ENCODE measurements at places on chromosomes 11 and 22.

GRCh38 chr11:34240150-34240494, 117.7 kb downstream of the ABTB2 start:
- no peak for DNase-seq

- DNase-seq = no peak
Measured at GRCh38 chr11:86812981-86813380, 12.6 kb downstream of the PRSS23 start.

DNA sequence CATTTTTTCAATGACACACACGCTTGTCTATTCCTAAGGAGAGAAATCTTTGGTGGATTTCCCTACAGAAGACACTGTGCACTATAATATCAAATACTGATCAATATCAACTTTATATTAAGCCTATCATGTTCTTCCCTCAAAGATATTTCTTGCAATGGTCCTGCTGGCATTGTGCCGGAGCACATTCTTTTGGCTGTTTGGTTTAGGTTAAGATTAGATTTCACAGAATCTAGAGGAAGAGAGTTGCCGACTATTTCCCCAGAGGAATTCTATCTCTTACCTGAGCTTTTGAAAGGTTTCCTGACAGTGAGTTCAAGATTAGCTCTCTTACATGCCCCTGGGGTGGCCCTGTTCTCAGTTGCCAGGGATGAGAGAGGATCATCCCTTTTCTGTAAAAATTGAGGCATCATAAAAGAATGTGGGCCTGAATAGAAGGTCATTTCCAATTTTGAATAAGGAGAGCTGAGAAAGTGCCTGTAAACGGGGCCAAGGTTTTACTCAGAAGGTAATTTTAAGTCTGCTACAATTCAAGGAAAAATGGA, 180.6 kb upstream of the ARHGAP20 start:
- DNase-seq = no peak

DNA sequence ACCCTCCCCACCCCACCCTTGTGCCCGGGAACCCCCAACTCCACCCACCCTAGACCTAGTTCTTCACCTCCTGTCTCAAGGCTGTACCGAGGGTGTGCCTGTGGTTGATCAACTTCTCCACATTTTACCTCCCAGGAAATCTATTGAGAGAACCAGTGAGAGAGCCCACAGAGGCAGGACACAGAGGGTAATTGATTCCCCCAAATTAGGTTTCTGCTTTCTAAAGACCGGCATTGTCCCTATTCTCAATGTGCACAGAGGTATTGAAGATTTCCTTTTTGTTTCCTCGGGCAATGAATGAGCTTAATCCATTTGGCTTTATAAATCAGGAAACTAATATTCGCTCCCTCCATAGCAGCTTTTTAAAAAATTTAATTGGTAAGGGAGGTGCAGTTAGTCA, 6.0 kb upstream of the LMO1 start:
- DNase-seq = no peak

DNA sequence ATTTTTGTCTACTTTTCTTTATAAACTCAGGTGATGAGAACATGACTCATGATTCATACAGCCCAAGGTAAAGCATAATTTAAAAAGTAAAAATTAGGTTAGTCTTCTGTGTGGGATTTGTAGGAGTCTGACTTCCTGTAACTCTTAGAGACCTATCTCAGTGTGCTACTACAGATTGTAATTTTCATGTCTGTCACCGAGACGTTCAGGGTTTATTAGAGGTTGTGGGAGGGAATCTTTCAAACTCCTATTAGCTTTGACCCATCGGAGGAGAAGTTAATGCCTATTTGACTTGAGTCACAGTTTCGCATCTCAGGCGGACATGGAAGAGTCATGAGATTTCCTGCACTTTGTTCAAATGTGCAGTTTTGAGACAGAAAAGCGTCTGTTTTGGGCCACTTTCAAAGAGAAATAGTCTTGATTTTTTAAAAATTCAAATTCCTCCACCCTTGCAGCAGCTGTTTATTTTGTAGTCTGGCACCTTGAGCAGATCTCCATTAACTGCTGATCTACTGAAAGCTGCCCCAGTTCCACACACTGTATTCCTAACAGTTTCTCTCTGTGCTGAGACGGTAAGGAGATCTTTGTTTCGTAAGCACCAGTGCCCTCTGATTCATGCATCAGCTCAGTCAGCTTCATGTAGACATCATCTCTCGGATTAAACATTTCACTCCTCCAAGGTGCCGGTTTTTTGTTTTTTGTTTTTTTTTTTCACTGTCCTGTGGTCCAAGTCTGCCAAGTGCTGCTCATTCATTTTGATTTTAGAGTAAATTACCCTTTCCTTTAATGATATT, 24.3 kb downstream of the ALKBH3 start:
- DNase-seq = no peak

GRCh38 chr11:106179048-106179447, 101.6 kb downstream of the AASDHPPT start:
- DNase-seq = no peak

DNA sequence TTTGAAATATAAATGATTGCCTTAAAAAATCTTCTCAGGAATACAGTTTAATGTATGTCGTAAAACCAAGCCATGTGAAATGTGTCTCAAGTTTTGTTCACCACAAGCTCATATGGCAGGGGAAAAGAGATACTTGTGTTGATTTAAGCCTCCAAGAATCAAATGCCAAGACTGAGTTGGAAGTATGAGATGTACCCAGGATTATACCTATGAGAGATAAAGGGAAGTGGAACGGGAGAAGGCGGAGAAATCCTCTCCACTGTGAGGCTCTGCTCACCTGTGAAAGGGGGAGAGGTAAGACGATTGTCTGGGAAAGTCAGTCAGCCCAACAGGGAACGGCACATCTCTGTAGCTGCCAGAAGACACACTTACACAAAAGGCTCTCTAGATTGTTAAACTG, 124.8 kb downstream of the TRPC6 start:
- no peak for DNase-seq

DNA sequence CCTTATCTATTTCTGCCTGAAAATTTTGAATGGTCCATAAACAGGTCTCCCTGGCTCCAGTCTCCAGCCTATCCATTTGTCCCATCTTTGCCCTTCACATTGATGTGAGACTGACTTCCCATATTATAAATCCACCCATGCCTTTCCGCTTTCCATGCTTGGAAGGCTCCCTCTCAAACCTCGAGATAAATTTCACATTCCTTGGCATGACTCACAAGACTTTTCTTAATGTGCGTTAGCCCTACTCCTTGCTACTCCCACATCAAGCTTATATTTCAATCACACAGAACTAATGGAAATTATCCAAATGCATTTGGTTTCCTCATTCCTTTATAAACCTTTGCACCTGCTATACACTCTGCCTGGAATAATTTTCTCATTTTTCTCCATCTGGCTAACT, 163.7 kb upstream of the NTM start:
- no peak for DNase-seq

DNA sequence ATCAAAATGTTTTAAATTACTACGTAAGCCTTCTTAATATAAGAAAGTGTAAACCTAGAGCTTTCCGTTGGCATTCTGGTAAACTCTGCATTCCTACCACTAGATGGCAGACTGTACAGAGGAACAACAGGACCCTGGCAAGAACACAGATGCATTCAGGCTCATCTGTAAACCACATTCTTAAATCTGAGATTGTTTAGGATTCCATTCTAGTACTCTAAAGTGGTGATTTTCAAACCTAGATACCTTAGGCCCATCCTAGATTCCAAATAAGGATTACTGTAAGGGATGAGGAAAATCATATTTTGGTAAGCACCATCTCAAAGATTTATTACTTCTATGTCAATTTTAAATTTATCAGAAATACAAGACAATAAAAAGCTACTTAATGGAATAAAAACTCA, 26.9 kb downstream of the PICALM start:
- DNase-seq = peak; percentile 88

GRCh38 chr11:72573072-72573854, 101.0 kb downstream of the PDE2A start:
- peak; percentile 42 for DNase-seq

GRCh38 chr11:41988951-41989572, 529.6 kb upstream of the LRRC4C start:
- no peak for DNase-seq

DNA sequence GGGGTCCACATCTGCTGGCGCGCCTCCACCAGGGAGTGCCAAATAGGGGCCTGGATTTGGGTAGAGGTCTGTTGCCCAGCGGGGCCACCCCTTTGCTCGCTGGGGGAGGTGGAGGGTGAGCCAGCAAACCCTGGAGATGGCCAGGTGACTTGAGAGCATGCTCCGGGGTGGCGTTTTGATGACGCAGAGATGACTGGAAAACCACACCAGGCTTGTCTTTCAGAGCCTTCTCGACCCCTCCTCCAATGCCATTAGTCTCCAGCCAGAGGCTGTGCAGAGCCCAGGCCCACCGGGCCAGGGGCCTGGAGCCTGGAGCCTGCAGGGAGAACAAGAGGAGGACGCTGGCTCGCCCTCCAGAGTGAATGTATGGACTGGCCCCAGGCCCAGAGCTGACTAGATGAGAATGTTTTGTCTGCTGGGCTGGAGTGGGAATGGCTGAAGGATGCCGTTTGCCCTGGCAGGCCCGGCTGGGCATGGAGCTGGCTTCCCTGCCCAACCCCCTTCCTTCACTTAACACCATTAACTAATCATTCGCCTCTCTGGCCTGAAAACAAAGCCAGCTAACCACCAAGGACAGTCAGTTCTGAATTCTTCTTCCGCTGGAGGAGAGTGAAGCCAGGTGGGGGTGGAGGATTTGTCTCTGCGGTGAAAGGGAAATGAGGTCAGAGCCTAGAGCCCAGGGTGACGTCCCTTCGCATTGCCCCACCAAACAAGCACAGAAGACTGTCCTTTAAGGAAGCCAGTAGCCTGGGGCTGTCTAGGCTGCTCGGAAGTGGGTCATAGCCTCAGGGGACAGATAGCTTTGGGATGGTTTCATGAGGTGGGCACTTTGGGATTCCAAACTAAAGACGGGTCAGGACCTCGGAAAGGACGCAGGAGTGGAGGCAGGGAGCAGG, 1.6 kb upstream of the MCAM start:
- DNase-seq = peak; percentile 57

GRCh38 chr22:33112580-33112979, 54.4 kb upstream of the SYN3 start:
- DNase-seq = no peak

DNA sequence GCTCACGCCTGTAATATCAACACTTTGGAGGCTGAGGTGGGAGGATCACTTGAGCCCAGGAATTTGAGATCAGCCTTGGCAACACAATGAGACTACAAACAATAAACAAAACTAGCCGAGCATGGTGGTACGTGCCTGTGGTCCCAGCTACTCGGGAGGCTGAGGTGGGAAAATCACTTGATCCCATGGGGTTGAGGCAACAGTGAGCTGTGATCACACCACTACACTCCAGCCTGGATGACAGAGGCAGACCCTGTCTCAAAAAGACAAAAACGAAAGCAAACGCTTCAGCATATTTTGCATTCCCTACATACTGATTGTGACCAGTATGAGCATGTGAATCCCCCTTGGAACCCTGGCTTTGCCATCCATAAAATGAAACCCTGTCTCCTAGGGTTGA, 33.9 kb upstream of the MN1 start:
- DNase-seq = no peak

DNA sequence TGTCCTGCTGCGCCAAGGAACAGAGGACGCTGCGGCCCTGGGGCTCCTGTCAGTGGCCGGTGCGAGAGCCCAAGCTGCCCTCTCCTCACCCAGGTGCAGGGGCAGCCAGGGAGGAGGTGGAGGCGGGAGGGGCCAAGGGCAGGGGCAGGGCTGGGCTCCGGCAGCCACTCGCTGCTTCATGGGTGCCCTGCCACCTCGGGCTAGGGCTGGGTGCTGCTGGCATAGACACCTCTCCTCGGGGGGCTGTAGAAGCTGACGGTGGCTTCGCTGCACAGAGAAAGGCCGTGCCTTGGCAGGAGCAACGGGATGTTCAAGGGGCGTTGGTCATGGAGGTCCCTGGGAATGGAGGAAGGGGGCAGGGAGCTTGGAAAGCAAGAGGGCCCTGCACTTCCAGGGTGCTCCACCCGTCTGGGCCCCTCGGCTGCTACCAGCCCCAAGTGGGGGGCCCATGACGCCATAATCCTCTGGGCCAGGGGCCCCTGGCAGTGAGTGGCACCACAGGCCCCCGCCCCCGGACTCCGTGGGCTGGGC, 1.6 kb upstream of the TBX1 start:
- DNase-seq = no peak

DNA sequence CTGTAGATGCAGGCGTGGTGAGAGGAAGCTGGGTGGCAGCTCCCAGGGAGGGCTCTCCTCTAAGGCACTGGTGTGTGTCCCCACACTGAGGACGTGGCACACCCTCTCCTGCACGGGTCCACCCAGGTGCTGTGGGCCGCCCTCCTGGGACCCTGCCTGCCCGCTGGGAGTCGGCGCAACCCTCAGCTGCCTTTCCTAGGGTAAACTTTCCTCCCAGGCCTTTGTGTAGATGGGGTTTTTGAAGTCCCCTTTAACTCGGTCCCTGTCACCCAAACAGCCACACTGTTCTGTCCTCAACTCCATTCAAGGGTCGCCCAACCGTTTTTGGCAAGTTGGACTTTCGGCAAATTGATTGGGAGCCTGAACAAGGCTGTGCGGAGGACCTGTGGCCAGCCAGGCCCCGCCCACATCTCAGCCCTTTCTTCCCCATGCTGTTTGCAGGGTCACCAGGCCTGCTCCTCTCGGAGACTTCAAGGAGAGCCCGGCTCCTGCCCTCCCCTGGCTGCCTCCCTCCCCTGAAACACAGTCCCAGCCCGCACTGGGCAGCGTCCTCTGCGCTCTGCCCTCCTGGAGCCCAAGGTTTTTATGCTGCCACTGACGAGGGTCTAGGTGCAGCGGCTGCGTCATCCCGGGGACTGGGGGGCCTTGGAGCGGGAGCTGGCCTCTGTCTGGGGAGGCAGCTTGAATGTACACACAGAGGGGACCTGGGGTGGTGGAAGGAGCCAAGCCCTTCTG, 1126.2 kb downstream of the BRD1 start:
- DNase-seq = no peak

DNA sequence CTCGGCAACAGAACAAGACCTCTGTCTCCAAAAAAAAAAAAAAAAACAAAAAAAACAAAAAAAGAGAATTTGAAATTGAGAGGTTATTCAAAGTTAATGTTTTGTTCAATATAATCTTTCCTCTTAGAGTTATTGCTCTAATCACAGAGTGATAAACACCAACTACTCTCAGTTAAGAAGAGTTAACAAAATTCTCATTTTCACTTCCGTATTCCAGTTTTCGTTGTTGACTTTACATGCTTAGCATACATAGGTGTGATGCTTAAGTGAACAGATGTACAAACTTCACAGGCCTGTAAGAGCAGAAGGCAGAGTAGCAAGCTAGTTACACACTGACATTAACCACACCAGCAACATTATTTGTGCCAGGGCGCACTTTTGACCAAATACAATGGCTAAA, 12.3 kb downstream of the EIF4ENIF1 start:
- no peak for DNase-seq

DNA sequence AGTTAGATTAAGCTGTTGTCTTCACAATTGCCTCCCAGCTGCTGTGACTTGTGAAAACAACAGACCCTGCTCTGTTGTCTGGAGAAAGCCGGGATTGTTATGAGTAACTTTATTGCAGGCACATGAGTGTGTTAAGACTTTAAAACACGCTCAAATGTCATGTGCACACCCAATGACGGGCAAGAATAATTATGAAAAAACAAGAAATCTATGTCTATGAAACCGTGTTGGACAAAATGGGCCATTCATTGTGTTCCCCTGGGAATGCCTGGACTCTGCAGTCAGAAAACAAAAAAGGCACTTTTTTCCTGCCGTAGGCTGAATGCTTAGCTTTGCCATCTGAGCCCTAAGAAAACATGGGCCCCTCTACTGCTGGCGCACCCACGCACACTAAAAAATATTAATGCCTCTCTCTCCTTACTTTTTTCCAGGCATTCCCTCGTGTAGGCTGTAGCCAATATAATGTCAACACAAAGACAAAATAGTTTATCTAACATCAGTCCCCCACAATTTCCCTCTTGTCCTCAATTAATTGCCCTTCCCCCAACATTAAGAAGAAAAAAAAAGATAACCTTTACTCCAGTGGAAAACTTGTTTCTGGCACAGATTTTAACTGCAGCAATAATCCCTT, 207.9 kb downstream of the SOX6 start:
- DNase-seq = no peak

All from CD4-positive, alpha-beta T cell treated with Interferon alpha-2 for 1 hour (primary cell).